ENCODE measurements at places on chromosomes 3 and 15. TPM values are rescaled to one million over a fixed set of nuclear protein-coding genes. Genes with fewer than 3 reads are reported as not detected.
A peak's percentile ranks its signal among the peaks of the same experiment; 100 is the strongest.

The CRBN gene
- 56.7 TPM for total RNA-seq

DNA sequence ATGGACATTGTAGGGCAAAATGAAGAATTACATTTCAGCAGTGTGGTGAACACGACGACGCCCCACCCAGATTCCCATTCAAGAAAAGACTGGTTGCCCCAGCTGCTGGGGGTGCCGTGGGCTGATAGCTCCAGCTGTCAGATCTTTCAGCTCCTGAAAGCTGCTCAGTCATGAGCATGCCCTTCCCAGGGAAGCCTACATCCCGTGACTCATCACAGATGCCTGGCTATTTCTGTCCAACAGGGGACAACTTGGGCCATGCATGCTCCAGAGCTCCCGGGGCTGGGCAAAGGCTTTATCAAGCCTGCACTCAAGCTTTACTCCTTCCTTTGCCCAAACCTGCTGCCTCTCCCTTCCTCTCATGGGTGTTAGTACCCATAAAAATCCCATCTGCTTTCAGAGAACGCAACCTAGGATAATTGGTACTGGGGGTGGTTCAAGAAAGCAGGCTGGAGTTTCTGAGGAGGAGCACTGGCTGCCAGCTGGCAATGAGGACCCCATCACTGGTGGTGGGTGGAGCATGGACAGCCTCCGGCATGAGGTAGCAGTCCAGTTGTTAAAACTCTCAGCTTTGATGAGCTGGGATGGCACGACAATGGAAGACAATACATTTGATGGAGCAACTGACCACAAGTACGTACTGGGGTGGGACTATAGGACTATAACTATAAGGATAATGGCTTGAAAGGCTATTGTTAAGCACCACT, 16.4 kb upstream of the ST8SIA2 start:
- DNase-seq, result no peak

GRCh38 chr3:52253314-52254304, 8.1 kb downstream of the PPM1M start:
- DNase-seq, result peak; percentile 90

The RNU5B-1 gene
- not detected for total RNA-seq

DNA sequence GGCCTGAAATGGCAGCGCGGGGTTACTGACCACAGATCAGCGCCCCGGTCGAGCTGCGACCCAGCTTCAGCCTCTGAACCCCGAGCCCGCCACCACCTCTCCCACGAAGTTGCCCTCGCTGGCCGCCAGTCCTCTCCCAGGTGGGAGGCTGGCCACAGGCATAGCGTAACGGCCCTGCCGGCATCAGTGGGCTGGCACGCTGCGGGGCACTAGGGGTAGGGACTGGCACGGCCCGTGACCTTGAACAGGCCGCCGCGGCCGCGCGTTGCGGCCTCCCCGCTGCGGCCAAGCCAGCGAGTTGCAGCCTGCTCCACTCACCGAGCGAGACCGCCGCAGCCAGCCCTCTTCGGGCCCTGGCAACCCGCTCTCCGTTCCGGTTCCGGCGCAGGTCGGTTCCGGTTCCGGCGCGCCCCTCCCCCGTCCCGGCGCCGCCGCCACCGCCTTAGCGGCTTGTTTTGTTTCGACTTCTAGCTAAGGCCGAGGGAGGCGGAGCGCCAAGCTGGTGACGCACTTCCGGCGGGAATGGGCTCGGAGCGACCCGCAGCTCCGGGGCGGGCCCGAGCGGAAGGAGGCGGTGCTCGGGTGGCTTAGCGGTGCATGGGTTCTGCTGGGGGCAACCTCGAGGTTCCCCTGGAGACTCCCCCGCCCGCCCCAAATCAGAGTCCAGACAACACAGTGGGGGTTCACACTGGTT, at the start of gene USP19:
USP19 (minus strand) TSS at position 386 of the 694 bp plus-strand sequence. CDS start 1,678 bp downstream, outside the sequence.
- peak; percentile 95 for DNase-seq

The ABI3BP gene
- total RNA-seq, result 0.16 TPM

DNA sequence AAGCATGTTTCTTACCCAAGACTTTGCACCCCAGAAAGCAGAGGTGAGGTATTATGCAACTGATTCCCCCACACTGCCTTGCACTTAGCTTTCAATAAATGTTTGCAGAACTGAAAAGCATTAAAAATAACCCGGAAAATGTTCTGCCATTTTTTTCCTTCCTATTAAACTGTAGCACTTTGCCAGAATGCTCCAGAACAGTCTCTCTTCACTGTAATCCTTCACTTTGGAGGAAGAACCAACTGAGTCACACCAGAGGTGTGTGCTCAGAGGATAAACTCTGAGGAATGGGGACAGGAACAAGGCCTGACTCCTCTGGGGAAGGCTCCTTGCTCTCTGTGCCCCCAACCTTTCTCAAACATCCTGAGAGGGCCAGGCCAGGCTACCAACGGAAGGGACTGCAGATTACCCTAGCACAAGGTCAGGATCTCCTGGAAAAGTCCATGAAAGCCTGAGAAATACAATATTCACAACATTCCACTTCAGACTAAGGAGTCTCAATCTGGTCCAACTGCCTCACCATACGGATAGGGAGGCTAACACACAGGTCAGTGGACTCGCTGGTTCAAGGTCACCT, 19.0 kb downstream of the ANP32A start:
- no peak for DNase-seq

- no peak for DNase-seq
These were observed 42.7 kb upstream of the PRICKLE2 start for GRCh38 chr3:64267721-64268604.

The ZNF385D gene
- total RNA-seq, result not detected

- no peak for DNase-seq
These were observed 42.7 kb upstream of the CBLB start for GRCh38 chr3:105911496-105911895.

All from activated CD8-positive, alpha-beta T cell treated with anti-CD3 and anti-CD28 coated beads, Interleukin-2, amount 10 ng/mL, durations not matched to agents 7 days and 5 days (primary cell).